Common myeloid progenitor, CD34-positive (primary cell): ENCODE measurements at places on chromosomes 1 and 21.
A peak's percentile ranks its signal among the peaks of the same experiment; 100 is the strongest.

- no peak for DNase-seq
Observed at GRCh38 chr1:150582371-150582770, 3.0 kb upstream of the MCL1 start.

- DNase-seq = peak; percentile 3
Observed at GRCh38 chr1:78553859-78554258, 63.1 kb downstream of the PTGFR start.

DNA sequence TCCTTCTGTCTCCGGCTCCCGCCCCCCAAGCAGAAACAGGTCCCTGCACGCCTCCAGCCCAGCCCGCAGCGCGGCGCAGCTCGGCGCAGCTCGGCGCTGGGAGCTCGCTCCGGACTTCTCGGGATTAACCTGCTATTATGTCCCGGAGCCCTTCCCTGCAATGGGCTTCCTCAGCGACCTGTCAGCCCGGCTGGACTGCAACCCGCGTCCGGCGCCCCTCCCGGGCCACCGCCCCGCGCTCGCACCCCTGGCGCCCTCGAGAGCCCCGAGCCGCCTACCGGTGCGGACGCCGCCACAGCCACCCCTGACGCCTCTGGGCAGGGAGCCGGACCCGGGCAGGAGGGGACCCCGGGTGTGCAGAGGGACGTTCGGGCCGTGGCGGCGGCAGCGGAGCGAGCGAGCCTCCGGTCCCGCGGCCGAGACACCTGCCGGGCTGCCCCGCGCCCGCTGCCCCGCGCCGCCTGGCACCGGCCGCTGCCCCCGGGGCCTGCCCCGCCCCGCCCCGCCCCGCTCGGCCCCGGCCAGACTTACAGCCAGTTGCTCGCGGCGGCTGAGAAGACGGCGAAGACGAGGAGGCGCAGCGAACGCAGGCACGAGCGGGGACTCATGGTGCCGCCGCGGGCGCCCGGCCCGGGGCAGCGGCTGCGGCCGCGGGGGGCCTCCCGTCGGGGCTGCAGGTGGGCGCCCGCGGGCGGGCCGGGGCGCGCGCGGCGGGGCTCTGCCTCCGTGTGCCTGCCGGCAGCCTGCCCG, 407 bp downstream of the WNT4 start:
- DNase-seq = peak; percentile 19

DNA sequence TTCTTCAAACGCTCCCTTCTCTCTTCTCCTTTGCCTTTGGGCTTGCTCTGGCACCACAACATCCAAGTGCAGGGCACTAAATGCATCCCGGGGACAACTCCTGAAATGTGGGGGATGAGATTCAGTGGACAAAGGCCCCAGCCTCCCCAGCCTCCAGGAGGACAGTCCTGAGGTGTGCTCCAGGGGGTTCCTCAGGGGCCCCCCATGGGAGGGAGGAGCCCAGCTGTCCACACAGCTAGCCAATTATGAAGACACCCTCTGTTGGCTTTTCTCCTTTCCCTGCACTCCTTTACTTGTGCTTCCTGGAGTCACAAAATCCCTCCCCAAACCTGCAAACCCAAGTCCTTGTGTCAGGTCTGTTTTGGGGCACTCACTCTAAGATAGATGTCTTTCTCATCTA, 735.4 kb downstream of the PTPRU start:
- DNase-seq = no peak

DNA sequence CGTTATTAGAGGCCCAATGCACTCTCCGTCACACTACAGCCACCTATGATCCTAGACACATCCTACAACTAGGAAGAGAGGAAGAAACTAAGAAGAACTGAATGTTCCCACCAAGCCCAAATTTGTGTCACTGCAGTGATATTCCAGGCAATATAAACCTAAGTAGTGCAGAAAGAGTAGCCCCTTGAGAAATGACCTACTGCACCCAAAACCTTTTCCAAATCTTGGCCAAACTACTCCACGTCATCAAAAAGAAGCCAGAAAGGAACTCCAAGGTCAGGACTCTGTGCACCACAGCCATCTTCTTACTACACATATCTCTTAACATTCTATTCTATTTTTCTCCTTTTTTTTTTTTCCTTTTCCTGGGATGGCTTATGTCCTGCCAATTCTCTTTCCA, 60.2 kb downstream of the ADAMTS1 start:
- no peak for DNase-seq

GRCh38 chr1:160855181-160855981, 7.3 kb downstream of the CD244 start:
- peak; percentile 77 for DNase-seq

GRCh38 chr1:24207709-24208108, 20.6 kb upstream of the IFNLR1 start:
- DNase-seq = no peak

- DNase-seq = peak; percentile 47
Observed at GRCh38 chr1:40783001-40783905, at the start of gene KCNQ4. KCNQ4 (plus strand) TSS chr1:40783787; CDS start chr1:40784094, 307 bp downstream.

GRCh38 chr1:180154003-180154324, 705 bp upstream of the QSOX1 start:
- no peak for DNase-seq

DNA sequence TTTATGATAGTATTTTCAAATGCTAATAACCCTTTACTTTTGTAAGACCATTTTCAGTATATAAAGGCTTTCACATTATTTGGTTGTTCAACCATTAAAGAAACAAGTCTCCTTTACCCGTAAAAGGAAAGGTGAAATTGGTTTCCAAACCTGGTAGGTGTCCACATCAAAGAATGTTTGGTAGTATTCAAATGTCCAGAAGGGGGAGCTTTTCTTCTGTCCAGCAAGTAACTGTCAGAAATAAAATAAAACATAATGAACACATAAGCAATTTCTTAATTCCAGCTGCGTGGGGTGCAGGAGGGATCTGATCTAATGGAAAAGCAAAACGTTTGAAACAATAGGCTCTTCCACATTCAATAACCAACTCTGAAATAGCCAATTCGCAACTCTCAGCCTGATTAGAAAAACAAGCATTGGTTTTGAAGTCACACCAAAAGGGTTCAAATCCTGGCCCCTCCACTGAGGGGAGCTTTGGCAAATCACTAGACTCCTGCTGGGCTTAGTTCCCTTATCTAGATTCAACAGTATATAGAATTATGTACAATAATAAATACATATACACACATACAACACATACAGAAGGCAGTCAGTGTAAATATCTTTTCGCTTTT, 11.0 kb downstream of the YIPF1 start:
- peak; percentile 77 for DNase-seq
